ENCODE measurements at places on chromosomes 3 and 15. TPM values are rescaled to one million over a fixed set of nuclear protein-coding genes. Genes with fewer than 3 reads are reported as not detected.

The IGSF11 gene
- 2.2 TPM for total RNA-seq

The CLEC3B gene
- 10.3 TPM for total RNA-seq

The KLHL6 gene
- 1.3 TPM for total RNA-seq

The MORC1 gene
- total RNA-seq, result not detected

The CTXN2 gene
- not detected for total RNA-seq

The STRC gene
- not detected for total RNA-seq

The BSN gene
- total RNA-seq, result 0.22 TPM

The PRICKLE2 gene
- total RNA-seq, result 3.0 TPM

The PCOLCE2 gene
- total RNA-seq, result 1.5 TPM

The RYK gene
- 35.4 TPM for total RNA-seq

The IL12A gene
- total RNA-seq, result 0.49 TPM

The GABRR3 gene
- total RNA-seq, result not detected

The SERPINI2 gene
- total RNA-seq, result not detected

The HRG gene
- not detected for total RNA-seq

The CPA3 gene
- total RNA-seq, result 1.0 TPM

The PDE8A gene
- total RNA-seq, result 11.7 TPM

The ZNF80 gene
- total RNA-seq, result not detected

The COL8A1 gene
- 5.4 TPM for total RNA-seq

All from psoas muscle (tissue), 8 donors.